ENCODE measurements at places on chromosomes 11 and 22. TPM values are rescaled to one million over a fixed set of nuclear protein-coding genes. Genes with fewer than 3 reads are reported as not detected.

Gene OR51I1
- not detected for total RNA-seq

Gene KBTBD3
- total RNA-seq, result 8.3 TPM

Gene CRYBA4
- not detected for total RNA-seq

Gene OR8J1
- not detected for total RNA-seq

Gene HDHD5
- total RNA-seq, result 19.6 TPM

Gene IRAG1
- total RNA-seq, result 348 TPM

Gene RIMBP3C
- total RNA-seq, result 0.14 TPM

Gene CHID1
- 88.5 TPM for total RNA-seq

Gene VSTM5
- total RNA-seq, result 1.0 TPM

Gene TSSK2
- not detected for total RNA-seq

Gene CLTCL1
- 9.0 TPM for total RNA-seq

Gene RAC2
- total RNA-seq, result 12.9 TPM

Gene TRPC6
- 2.7 TPM for total RNA-seq

Gene STK33
- 6.1 TPM for total RNA-seq

Gene RAPSN
- total RNA-seq, result 0.33 TPM

Gene CASP5
- total RNA-seq, result 0.42 TPM

Gene MN1
- 22.9 TPM for total RNA-seq

Gene ATF4
- total RNA-seq, result 414 TPM

Gene EHF
- total RNA-seq, result not detected

Gene APOA4
- total RNA-seq, result not detected

Gene NRXN2
- 7.9 TPM for total RNA-seq

Gene BIRC2
- 44.9 TPM for total RNA-seq

Gene SAA2
- total RNA-seq, result 41.4 TPM

Gene BBS1
- total RNA-seq, result 23.4 TPM

Gene OR52A1
- total RNA-seq, result not detected

Gene FXYD2
- total RNA-seq, result 3.6 TPM

Gene PANX3
- total RNA-seq, result not detected

Gene DDI1
- not detected for total RNA-seq

Gene CSRP3
- not detected for total RNA-seq

Gene DHCR7
- total RNA-seq, result 14.9 TPM

Gene ANKK1
- total RNA-seq, result not detected

Gene MS4A4E
- total RNA-seq, result 1.3 TPM

Gene MYOD1
- not detected for total RNA-seq

Gene OR5AL1
- not detected for total RNA-seq

Gene TNRC6B
- 44.3 TPM for total RNA-seq

Gene PGA5
- 0.42 TPM for total RNA-seq

Gene MRGPRE
- 0.62 TPM for total RNA-seq

Gene MS4A6E
- not detected for total RNA-seq

Gene OVOL1
- not detected for total RNA-seq

Gene PLAAT5
- total RNA-seq, result 3.2 TPM

Gene OR56A1
- 0.05 TPM for total RNA-seq

Gene SEC14L6
- 0.10 TPM for total RNA-seq

Gene KCNJ1
- not detected for total RNA-seq

Gene MRGPRX3
- total RNA-seq, result not detected

Gene DRICH1
- 0.42 TPM for total RNA-seq

Gene SCGB1A1
- total RNA-seq, result not detected

Gene EHD1
- 135 TPM for total RNA-seq

Gene INS
- total RNA-seq, result not detected

Gene B3GAT1
- 0.28 TPM for total RNA-seq

Gene PAMR1
- 15.2 TPM for total RNA-seq

Gene PLXNB2
- total RNA-seq, result 108 TPM

Gene MS4A7
- 82.7 TPM for total RNA-seq

Gene SCUBE2
- total RNA-seq, result 2.5 TPM

Gene TRIM49
- not detected for total RNA-seq

Gene APLNR
- 20.8 TPM for total RNA-seq

Gene ACR
- total RNA-seq, result 0.65 TPM

Gene MUC6
- total RNA-seq, result not detected

Gene PEX26
- 25.5 TPM for total RNA-seq

Gene FJX1
- total RNA-seq, result 5.8 TPM
